ENCODE measurements at places on chromosomes 7 and 10. TPM values are rescaled to one million over a fixed set of nuclear protein-coding genes. Genes with fewer than 3 reads are reported as not detected.

DNA sequence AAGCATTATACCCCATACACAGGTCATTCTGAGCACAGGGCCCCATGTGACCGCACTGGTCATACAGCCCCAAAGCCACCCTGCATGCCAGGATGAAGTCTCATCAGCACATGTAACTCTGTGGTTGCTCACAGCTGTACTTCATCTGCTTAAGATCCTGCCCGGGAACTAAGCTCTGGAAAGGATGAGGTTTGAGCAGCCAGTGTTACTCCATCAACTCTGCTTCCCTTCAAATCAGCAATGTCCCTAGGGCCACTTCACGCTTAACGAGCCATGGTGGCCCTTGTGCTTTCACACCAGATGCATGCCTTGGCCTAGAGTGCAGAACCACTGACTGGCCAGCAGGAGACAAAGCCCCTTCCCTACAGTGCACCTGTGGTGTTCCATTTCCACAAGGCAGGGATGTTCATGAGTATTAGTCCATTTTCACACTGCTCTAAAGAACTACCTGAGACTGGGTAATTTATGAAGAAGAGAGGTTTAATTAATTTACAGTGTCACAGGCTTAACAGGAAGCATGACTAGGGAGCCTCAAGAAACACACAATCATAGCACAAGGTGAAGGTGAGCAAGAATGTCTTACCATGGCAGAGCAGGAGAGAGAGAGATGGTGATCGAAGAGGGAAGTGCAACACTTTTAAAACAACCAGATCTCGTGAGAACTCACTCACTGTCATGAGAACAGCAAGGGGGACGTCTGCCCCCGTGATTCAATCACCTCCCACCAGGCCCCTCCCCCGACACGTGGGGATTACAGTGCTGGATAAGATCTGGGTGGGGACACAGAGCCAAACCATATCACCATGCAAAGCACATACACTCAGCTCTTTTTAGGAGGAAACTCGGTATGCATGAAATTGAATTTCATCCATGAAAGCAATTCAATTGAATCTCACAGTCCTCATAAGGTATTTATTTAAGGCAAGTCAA, 149.0 kb upstream of the CDCA7L start:
- no peak for DNase-seq

- DNase-seq: no peak
Observed at GRCh38 chr10:66927251-66927935, 1.6 kb downstream of the LRRTM3 start.

DNA sequence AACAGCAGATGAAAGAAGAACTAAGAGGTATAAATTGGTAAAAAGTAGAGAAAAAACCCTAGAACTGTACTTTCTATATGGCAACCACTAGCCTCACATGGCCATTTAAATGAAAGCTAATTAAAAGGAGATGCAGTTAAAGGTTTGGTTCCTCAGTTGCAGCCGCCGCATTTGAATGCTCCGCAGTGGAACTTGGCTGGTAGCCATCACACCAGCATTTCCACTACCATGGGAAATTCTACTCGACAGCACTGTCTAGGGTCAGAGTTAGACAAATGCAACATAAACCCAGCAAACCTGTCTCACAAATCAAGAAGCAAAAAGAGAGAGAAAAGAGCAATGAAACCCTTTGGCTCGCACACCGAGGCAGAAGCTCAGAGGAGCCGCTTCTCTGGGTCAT, 29.7 kb downstream of the VIPR2 start:
- DNase-seq: peak; percentile 31

DNA sequence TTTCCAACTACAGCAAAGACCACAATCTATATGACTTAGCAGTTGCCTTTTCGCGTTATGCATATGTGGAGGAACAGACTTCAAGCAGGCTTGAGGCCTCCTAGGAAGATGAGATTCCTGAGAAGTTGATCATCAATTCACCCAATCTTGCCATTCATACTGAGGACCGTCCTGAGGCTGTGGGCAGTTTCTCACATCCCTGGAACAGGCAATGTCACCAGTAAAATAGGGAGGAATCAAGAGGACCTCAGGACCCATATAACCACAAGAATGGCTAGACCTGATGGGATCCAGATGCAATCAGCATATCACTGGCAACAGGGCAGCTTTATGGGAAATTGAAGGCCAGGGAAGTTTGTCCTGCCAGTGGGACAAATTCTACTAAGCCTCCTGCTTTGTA, 17.3 kb downstream of the KDM7A start:
- DNase-seq: no peak

- no peak for DNase-seq
Observed at GRCh38 chr10:35435824-35436223, 99.5 kb downstream of the CCNY start.

DNA sequence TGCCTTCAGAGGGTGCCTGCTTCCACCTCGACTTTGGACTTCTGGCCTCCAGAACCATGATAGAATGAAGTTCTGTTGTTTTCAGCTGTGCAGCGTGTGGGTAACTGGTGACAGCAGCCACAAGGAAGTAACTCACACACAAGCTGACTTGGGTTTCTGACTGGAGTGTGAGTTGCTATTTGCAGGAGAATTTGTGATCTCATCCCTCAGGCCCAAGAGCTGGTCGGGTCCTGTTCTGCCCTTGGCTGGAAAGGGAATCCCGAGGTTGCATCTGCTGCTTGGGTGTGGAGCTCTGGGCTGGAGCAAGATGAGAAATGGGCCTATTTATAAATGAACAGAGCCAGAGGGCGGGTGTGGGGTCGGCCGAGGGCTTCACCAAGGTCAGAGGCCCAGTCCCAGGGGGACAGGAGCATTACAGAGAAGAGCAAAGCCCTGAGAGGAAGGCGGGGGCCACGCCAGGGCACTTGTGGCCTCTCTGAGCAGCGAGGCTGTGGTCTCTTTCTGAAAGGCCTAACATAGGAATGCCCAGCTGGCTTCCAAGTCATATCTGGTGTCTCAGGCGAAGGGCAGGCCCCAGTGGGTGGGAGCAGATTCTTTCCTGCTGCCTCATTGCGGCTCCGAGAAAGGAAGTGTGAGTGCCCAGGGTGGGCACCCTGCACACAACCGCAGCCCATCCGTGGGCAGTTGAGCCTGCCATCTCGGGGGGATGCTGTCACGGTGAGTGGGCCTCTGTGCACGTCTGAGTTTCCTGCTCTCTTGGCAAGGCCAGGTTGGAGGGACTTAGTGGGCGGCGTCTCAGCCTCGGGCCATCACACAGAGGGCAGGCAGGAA, 26.5 kb upstream of the C10orf71 start:
- peak; percentile 14 for DNase-seq

DNA sequence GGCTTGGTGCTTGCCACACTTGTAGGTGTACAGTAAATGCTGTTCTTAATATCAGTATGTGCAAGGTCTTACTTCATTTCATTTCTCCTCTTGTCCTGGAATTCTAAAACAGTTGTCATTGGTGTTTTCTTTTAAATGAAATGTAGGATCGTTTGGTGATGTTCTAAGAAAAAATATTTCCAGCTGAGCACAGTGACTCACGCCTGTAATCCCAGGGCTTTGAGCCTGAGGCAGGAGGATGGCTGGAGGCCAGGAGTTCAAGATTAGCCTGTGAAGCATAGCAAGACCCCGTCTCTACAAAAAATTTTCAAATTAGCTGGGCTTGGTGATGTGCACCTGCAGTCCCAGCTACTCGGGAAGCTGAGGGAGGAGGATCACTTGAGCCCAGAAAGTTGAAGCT, 32.6 kb upstream of the ELN start:
- no peak for DNase-seq

GRCh38 chr10:132798876-132799275, 12.9 kb upstream of the NKX6-2 start:
- no peak for DNase-seq

- DNase-seq: no peak
Observed at GRCh38 chr7:108368466-108368865, 87.8 kb downstream of the NRCAM start.

DNA sequence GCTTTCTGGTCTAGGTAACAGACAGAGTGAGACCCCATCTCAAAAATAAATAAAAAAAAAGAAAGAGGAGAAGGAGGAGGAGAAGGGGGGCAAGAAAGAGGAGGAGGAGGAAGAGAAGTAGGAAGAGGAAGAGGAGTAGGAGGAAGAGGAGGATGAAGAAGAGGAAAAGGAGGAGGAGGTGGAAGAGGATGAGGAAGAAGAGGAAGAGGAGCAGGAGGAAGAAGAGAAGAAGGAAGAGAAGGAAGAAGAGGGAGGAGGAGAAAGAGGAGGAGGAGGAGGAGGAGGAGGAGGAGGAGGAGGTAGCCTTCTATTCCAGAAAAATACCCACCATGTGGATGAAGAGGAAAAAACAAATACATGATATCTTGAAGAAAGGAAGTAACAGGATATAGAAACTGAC, 172.1 kb downstream of the FRMD4A start:
- DNase-seq: no peak

DNA sequence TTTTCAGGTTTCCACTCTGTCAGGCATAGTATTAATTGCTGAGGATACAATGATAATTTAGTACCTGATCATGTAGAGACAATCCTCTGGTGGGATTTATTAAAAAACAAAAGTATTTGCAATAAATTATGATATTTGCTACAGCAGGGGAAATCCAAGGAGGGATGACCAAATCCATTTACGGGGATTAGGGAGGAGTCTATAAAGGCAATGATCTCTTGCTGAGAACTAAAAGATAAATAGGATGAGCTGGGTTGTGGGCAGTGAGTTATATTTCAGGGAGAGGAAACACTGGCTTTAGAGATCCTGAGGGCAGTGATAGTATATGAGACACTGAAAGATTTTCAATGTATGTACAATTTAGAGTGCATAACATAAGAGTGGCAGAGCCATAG, 305.5 kb downstream of the GPR37 start:
- no peak for DNase-seq

- DNase-seq: peak; percentile 35
Observed at GRCh38 chr7:151853896-151854719, 22.8 kb downstream of the PRKAG2 start.

DNA sequence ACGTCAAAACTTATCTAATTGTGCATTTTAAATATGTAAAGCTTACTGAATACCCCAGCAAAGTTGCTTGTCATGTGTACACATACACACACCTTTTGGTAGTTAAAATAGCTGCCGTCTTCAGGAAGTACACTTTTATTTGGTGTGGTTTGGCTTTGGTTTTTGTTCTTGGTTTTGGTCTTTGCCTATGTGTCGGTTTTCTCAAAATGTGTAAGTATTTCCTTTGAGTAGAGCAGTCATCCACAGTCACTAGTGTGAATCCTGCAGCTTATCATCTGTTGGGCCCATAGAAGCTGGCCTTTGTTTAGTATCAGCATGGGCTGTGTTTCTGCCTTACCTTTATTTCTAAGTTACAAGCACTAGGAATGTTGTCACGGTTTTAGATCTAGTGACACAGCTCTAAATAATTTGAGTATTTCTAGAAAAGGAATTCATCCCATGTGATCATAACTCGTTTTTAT, 35.3 kb downstream of the NET1 start:
- DNase-seq: peak; percentile 42

- DNase-seq: no peak
Observed at GRCh38 chr10:115157357-115157756, 64.2 kb downstream of the ATRNL1 start.

DNA sequence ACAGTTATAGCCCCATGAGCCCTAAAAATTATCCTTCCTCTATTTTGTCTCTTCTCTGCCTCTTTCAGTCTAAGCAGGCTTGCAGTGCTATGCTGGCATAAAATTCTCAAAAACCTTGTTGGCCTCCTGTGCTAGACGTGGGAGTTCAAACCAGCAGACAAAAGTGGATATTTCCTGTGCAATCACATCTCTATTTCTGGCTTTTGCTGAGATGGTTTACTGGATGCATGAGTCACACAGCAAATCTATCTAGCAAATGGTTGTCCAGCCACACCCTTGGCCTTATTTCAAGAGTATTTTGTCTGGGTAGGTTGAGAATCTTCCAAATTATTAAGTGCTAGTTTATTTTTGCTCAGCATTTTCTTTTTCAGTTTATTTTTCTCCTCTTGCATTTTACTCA, 370.8 kb downstream of the CDC14C start:
- DNase-seq: no peak

GRCh38 chr7:143383642-143383957, 2.5 kb downstream of the ZYX start:
- DNase-seq: no peak

DNA sequence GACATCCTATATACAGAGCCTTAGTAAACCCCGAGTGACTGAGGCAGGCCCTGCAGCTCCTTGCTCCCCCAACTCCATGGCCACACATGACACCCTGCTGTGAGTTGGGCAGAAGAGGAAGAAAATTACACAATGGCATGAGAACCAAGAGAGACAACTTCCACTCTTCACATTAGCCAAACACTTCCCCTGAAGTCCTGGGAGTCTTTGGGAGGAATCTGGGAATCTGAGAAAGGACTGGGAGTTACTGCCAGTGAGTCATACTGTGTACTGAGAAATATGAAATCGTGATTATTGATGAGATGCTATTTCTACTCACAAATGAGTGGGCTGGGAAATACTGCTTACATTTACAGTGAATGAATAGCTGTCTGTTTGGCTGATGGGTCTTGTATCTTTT, 116.6 kb downstream of the SPAG6 start:
- no peak for DNase-seq

DNA sequence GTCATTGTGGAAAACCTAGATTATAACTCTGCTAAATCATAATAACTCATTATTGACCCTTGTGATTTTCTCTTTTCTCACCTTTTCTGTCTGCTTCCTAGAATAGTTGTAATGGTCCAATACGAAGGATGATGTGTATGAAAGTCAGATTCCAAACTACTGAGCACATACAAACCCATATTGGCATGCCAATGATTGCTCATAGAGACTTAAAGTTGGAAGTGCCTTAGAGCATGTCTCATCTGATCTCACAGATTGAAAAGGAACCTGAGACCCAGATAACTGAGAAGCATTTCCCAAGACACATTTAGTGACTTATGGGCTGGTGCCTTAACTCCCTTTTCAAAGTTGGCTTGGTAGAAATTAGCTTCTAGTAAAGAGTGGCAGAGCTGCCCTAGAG, 594.3 kb downstream of the REEP3 start:
- DNase-seq: no peak

GRCh38 chr7:4079956-4080355, 602.1 kb upstream of the FOXK1 start:
- peak; percentile 79 for DNase-seq

DNA sequence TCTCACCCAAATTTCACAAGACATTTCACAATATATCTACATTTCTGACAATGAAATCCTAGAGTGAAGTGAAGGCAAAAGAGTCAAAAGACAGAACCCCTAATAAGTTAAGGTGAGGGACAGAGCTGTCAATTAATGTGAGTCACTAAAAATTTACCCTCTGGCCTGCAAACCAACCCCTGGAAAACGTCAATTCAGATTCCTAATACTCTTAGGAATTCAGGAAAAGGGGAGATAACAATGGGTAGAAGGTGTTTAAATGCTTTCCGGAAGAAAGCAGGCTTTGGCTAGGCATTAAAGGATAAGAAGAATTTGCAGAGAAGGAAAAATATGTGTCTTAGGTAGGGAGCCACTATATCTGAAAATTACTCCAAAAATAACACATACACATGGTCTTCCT, 299.6 kb downstream of the INHBA start:
- no peak for DNase-seq

The TRIL gene
- total RNA-seq: 2.9 TPM

The FOXL3 gene
- not detected for total RNA-seq

The C7orf33 gene
- not detected for total RNA-seq

The LRIT1 gene
- not detected for total RNA-seq

The ELOVL3 gene
- total RNA-seq: 1.4 TPM

The GPR26 gene
- not detected for total RNA-seq

The C10orf105 gene
- 0.14 TPM for total RNA-seq

The SLC26A3 gene
- 0.31 TPM for total RNA-seq

The GDF2 gene
- not detected for total RNA-seq

The SKIDA1 gene
- total RNA-seq: 1.4 TPM

The KCND2 gene
- 1.1 TPM for total RNA-seq

The PON1 gene
- 0.20 TPM for total RNA-seq

The SMNDC1 gene
- total RNA-seq: 24.4 TPM

All from lung (tissue), 17 donors.